ENCODE measurements at places on chromosomes 3 and 15.

GRCh38 chr3:43195115-43195498, 89.2 kb upstream of the POMGNT2 start:
- DNase-seq: no peak

GRCh38 chr3:46456118-46456517, 8.6 kb downstream of the LTF start:
- no peak for DNase-seq

DNA sequence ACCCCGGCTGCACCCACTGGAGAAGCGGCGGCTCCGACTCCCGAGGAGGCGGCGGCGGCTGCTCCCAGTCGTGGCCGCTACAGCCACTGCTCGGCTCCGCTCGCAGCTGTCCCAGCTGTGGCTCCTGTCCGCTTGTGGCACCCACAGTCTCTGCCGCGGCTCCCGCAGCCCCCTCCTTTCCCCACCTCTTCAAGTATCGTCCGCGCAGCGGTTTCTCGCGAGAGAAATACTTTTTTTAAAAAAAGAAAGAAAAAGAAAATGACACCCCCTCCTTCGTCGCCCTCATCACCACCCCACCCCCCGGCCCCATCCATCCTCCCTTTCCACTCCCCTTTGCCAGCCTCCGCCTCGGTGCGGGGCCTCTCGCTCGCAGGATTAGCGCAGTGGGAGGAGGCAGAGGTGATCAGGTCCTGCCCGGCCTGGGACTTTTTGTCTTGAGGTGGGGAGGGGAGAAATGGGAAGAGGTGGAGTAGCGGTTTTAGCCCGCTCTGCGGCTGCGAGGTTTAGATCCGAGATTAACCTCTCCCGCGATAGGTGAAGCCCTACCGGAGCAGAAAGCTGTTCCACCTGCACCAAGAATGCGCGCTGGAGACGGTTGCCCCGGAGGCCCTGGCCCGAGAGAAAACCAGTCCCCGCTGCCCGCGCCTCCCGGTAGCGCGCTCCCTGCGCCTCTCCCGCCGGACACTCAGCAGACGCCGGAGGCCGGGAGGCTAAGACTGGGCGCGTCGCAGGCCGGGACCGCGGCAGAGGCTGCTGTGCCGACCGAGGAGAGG, at the start of gene FBN1:
Gene FBN1 (minus strand): TSS at position 152 of the 773 bp plus-strand sequence. CDS start 940 bp downstream, outside the sequence.
- DNase-seq: no peak

- DNase-seq: no peak
Measured at GRCh38 chr15:69903470-69904469, 193.9 kb downstream of the TLE3 start.

GRCh38 chr15:89777782-89778380, 1.7 kb downstream of the MESP2 start:
- no peak for DNase-seq

DNA sequence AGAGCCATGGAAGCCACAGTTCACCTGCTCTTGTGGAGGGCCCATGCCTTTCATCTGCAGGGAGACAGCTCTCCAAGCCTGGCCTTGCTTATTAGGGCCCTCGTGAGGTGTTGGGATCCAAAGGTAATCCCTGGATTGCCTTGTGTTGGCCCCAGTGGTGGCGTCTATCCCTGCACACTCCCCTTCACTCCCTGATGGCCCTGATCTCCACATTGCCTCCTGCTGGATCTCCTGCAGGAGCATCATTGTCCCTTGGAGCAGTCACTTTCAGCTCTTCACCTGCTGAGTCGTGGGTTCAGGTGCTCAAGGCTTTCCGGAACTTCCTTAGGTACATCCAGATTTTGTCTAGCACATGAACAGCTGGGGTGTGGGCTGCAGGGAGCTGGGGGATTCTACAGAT, 7.0 kb downstream of the PPCDC start:
- no peak for DNase-seq

DNA sequence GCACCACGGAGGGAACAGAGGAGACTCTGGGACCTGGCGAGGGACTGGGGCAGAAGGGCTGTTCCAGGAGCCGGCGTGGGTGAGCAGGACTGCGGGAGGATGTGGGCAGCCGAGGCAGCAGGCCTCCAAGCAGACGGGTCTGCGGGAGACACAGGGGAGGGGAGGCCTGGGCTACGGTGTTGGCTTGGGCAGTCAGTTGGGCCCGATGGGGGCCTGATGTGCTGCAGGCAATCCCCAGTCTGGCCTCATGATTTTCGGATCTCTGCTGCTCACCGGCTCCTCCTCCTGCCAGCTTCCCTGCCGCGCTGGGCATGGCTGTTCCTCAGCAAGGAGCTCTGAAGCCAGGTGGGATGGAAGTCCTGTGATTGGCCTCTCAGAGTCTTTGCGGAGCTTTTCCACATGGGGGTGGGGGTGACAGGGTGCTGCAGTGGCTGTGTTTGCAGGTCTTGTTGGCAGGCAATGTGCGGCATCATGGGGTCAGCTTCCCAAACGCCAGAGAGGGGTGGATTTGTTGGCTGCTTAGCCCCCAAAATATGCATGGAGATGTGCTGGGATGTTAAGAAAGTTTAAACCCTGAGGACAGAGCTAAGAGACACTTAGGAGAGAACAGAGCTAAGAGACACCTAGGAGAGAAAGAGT, 19.3 kb downstream of the MINAR1 start:
- no peak for DNase-seq

DNA sequence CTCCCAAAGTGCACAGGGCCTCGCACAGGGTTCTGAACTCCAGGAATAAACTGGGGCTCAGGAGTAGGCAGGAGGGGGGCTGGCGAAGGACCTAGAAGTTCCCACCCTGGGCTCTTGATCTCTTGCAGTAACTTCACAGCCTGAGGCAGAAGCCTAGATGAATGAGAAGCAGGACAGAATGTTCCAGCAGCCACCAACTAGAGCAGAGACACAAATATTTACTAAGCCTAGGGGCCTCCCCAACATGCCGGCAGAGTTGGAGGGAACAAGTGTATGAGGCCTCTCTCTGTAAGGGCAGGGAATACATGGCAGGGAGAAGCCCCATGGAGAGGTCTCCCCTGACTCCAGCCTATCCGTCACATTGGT, 25.3 kb upstream of the C15orf39 start:
- no peak for DNase-seq

- DNase-seq: no peak
Measured at GRCh38 chr3:134235577-134236076, 15.0 kb downstream of the RYK start.

GRCh38 chr3:37456270-37456708, 281.9 kb upstream of the LRRFIP2 start:
- no peak for DNase-seq

GRCh38 chr3:44885618-44886017, 11.2 kb downstream of the TGM4 start:
- DNase-seq: no peak

GRCh38 chr3:132311841-132312240, 5.4 kb upstream of the ACP3 start:
- DNase-seq: no peak

GRCh38 chr3:2655229-2655701, 454.9 kb downstream of the IL5RA start:
- DNase-seq: no peak

DNA sequence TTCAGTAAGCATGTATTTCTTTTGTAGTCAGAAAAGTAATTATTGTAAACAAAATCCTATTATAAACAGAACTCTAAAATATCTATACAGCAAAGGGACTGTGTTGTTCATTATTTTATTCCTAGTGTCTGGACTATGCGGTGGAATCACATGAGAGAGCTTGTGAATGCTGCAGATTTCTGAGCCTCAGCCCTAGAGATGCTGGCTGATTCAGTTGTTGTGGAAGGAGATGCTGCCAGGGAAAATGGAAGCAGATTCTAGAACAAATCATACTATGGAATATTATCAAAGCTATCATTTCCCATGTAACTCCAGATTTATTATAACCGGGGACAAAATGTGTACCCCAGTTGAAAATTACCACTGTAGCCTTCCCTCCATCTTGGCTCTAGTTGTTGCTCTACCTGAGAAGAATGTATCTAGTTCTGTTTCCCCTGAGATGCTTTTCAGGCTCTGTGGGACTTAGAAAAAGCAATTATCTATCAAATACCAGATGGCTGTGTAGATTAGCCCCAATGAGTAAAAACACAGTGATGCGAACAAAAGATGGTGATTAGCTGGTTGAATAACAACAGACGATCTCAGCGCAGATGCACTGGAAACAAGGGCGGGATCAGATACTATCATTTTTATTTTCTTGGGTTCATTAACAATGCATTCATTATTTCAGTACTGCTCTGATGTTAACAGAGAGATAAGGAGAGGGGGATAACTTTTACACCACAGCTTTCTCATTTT, 131.3 kb downstream of the TMEM108 start:
- DNase-seq: no peak

DNA sequence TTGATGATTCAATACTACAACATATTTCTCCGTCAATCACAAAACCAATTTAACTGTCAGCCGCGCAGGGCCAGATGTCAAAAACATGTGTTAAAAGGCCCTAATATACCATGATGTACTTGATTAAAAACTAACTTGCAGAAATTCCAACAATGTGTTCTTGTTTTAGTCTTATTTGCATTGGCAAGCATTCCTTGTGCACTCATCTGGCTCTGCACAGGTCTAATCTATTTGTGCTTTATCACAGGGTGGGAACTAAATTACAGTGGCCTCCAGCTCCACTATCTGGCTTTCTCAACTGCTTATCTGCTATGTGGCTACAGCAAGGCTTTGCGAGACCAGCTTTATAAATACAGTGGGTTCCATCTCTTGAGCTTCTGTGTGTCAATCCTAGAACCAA, 455.5 kb downstream of the ERC2 start:
- DNase-seq: no peak

DNA sequence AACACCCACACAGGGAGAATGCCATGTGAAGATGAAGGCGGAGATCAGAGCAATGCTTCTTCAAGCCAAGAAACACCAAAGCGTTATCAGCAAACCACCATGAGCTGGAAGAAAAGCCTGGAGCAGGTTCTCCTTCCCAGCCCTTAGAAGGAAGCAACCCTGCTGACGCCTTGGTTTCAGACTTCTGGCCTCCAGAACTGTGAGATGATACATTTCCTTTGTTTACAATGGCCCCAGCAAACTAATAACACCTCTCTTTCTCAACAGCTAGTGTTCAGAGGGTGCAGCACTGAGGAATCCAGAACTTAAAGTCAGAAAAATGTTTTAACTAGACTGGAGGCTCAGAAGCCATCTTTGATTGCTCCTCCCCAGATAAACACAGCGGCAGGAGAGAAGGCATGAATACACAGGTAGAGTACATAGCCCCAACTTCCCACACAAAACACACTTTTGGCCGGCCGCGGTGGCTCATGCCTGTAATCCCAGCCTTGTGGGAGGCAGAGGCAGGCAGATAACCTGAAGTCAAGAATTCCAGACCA, 132.4 kb upstream of the LPP start:
- no peak for DNase-seq

DNA sequence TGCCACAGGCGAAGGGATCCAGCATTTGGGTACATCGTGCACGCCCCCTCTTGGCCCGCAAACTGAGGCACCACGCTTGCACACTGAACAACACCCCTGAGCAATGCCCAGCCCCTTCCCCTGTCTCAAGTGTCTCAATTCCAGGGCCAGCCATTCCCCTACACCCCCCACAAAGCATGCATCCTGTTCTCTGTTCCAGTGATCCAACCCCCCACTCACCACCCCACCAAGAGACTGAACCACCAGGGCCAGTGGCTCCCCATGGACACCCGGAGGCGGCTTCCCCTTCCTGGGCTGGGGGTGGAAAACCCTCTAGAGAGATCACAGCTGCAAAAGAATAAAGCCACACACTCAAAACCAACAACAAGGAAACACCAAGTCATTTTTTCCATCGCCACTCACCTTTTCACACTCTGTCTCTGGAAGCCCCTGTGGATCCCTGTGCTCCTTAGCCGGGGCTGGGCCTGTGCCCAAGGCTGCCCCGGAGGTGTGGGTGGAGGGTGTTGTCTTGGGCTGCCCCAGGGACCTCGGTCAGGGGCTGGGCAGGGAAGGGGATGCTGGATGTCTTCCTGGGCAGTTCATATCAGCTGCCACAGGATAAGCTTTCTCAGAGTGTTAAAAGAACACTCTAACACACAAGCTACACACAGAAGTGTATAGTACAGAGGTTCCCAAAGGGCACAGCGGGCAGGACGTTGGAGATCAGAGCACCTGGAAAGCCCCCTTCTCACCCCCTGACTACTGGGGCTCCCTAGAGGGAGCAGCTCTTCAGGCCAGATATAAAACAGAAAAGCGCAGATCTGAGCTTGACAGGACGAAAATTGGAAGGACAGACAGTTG, 92.5 kb downstream of the CHSY1 start:
- DNase-seq: no peak

DNA sequence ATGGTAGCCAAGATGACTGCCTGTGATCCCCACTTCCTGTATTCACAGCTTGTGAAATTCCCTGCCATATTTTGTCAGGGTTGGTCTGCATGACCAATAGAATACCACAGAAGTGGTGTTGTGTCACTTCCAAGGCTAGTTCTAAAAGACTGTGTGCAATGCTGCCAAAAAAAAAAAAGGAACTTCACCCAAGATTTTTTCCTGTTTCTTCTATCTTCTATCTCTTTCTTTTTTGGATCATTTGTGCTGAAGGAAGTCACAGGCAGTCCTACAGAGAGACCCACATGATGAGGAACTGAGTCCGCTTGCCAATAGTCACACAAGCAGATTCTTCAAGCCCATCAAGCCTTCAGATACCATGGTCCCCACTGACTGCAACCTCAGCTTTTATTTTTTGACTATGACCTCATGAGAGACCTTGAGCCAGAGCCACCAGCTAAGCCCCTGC, 18.1 kb upstream of the RAF1 start:
- no peak for DNase-seq

DNA sequence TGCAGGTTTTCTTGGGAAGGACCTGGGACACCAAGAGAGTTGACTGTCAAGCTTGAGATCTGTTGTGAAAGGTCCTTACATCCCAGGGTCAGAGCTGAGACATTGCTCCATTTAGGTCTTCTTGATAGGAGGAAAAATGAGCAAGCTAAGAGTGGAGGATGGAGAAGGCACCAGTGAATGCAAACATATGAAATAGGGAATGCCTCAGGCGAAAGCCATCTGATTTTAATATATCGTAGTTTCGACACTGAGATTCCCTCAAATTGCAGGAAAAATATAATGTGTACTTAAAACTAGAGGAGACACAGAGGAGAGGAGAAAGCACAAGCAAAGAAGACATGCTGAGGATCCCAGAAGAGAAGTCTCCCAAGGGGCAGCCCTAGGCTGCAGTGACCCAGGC, 85.5 kb downstream of the TM4SF4 start:
- DNase-seq: no peak

DNA sequence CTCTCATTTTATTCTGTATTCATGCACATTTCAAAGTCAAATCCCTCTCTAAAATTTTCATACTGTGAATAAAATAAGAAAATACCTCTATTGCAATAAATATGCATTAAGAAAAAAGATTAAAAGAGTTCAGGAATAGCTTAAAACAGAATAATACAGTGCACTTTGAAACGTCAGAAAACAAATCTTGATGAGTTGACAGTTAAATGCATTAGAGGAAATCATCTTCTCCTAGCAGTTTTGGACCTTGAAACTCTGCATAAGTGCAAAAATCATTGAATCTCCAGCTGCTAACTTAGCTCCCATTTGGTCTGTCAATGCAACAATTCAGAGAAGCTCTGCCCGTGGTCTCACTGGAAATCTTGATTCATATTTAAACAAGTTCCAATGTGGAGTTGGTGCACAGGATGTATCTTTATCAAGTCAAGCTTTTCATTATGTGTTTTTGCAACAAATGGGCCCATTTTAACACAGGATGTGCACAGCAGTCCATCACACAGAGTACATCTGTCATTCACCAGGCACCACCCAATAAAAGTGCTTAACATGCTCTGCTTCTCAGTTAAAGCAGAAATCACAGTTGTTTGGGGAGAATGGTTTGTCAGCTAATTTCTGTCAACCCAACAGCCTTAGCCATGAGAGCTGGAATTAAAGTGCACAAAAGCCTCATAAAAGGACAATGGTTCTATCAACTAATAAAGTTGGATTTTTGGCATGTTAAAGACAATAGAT, 98.8 kb upstream of the ARRDC4 start:
- DNase-seq: no peak
